Stimulated activated CD8-positive, alpha-beta memory T cell treated with anti-CD3 and anti-CD28 coated beads, Interleukin-4, amount 100 ng/mL, for 4 hours (primary cell): ENCODE measurements at places on chromosomes 6 and 20.

DNA sequence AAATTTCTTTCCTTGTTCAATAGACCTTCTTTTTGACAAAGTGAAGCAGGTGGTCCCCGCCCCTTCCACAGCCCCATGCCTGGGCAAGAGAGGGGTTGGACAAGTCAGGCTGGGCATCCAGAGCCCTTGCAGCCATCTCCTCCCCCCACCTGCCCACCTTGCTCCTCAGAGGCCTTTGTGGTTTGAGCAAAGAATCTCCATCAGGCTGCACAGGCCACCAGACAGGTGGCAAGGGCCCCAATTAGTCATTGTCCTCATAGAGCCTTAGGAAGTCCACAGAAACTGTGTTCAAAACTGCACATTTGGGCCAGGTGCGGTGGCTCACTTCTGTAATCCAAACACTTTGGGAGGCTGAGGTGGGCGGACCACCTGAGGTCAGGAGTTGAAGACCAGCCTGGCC lies 1.5 kb upstream of the MAPK13 start:
- no peak for DNase-seq

DNA sequence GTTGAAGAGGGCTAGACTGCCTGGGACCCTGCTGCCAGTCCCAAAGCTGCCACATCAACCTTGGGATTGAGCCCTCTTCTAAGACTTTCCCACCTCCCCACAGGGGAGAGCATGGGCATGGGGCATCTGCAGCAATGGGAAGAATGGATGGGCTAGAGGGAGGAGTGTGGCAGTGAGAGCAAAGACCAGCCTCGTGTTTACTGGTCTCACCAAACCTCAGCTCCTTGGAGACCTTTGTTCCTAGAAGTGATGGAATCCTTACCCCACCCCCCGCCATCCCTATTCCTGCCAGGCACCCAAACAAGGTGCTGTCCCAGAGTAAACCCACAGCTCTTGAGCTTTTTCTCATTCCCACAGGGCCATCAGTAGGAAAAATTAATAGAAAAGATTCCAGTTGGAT lies 20.0 kb upstream of the ARMC12 start:
- no peak for DNase-seq

- no peak for DNase-seq
These were observed 75.1 kb downstream of the CARMIL1 start for GRCh38 chr6:25354078-25354932.

- no peak for DNase-seq
These were observed 70.2 kb downstream of the EYA2 start for GRCh38 chr20:46964618-46965455.

GRCh38 chr6:30136570-30137286 lies 788 bp downstream of the TRIM40 start:
- no peak for DNase-seq

DNA sequence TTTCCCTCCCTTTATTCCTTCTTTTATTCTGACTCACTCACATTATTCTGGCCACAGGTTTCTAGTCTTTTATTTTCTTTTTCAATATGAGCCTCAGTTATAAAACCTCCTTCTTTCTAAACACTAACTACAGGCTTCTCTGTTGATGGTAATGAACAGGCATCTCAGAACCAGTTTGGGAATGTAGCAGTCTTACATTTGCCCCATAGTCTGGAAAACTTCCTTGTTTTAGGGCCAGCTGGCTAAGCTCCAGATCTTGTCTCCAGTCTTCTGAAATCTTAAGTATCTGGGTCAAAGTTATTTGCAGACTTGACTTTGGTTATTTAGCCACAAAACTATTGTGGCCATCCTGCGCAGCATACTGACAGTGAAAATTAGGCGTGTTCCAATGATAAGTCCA lies 97.0 kb upstream of the MAN1A1 start:
- DNase-seq = no peak

DNA sequence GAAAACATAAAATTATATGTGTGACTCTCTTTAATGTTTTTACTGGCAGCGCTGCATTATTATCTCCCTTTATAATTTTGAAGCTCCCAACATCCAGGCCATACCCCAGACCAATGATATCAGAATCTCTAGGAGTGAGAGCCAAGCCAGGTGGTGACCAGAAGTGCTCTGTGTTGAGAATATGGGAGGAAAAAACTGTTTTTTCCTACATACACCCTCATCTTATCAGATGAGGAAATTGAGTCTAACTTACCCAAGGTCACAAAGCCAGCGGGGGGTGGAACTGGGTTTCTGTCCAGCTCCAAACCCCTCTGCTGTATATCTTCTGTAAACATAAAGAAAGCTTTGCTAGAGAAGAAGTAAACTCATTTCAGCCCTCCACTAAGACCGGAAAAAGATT lies 42.5 kb downstream of the LY86 start:
- DNase-seq = no peak

DNA sequence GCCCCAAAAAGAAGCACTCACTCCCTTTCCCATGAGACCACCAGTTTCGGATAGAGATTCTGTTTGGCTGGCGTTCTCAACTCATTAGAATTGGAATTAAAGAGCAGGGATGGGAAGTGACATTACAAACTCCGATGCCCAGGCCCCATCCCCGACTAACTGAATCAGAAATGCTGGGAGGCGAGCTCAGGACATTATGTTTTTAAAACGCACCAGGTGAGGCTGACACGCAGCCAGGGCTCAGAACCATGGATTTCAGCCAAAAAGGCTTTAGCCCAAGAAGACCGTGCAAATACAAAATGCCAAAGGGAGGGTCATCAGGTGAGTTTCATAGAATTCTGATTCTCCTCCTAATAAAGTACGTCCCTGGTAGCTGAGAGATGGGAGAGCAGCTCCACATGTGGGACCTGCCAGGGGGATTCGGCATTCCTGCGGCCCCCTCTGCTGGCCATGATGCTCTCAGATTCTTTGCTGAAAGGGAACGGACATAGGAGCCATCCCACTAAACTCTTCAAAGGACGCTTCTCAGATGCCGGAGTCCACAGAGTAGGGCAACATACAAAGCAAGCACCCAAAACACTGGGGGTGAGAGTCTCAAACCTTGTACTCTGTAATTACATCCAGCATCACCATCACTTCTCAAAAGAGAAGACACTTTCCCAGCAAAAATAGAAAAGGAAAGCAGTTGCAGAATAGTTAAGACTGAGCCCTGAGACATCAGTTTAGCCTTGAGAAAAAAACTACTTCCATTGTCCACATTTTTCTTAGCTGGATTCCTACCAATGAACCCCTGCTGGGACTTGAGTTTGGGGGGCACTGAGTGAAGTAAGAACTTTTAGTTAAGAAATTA lies 205.2 kb downstream of the BMP7 start:
- no peak for DNase-seq

DNA sequence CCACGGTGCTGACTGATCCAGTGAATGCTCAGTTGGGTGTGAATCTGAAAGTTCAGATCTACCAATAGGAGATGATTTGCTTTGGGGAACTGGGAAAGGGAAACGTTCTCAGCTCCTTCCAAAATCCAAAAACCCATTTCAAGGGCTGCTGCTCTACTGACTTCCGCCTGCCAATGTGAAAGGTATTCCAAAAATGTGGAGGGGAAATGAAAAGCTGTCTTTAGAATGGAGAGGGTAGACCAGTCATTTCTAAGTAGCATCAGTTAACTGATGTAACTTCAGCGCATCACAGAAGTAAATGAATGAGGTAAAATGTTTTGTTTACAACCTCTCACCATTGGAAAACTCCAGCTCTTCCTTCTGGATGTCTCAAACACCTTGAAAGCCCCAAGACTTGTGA lies 19.6 kb upstream of the EYA2 start:
- DNase-seq = no peak

- DNase-seq = no peak
These were observed 1.2 kb downstream of the IFNGR1 start for GRCh38 chr6:137217801-137218472.

DNA sequence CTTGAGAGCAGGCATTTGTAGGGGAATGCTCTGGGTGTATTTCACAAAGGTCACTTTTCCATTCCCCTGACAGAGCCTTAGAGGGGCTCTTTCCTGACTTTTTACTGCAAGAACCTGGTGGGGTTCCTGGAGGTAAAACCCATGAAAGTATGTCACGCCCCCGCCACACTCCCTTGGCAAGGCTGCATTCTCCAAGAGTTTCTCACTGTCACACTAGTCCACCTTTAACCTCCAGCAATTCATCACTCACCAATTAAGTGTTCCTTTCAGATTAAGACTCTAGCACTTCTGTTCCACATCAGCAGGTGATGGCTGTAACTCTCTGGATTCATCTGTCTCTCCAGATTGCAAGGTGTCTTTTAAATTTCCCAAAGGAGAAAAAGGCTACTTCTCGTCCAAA lies 32.7 kb upstream of the NKX2-4 start:
- DNase-seq = no peak

DNA sequence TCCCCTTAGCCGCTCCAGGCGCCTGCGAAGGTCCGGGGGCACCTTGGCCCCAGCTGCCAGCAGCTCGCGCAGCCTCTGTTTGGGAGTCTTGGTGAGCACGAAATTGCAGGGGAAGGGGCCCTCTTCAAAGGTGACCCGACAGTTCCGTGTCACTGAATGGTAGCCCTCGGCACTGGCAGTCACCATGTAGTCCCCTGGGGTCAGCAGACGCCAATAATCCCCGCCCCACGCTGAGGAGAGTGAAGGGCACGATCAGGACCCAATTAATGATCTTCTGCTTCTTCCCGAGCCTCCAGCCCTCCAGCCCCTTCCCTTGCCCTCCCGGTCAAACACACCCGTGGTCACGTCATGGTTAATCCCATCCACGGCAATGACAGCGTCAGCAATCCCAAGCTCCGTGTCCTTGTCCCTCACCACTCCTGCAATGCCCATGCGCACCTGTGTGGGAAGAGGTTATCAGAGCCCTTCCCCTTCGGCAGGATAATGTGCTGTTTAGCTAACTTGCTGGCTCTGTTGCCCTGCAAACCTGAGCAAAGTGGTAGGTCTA lies 6.2 kb downstream of the CPXM1 start:
- no peak for DNase-seq

DNA sequence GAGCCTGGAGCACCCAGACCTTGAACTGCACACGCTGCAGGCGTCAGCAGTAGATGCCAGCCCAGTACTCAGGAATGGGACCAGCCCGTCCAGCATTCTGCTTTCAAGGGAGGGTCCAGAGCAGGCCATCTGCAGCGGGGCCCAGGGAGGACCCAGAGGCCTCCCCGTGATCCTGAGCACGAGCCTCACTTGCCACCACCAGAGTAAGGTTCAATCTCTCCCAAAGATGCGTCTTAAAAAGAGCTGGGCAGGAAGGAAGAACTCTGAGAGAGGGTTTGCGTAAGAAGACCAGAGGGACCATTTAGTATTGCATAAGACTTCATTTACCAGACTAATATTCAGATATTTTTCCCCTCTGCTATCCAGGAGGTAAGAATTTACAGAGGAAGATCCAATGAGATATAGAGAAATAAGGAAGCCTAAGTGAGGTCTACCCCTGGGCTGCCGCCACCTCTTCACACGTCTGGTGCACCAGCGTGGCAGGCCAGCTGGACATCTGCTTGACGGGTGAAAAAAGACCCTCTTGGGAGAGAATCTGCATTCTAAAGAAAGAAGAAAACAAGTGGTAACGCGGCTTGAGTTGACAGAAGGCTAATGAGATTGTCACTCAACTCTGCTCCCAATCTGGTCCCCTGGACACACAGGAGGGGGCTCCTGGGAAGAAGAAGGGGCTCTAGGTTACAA lies 107.3 kb downstream of the PRND start:
- no peak for DNase-seq

- no peak for DNase-seq
These were observed 119.4 kb downstream of the NCOA3 start for GRCh38 chr20:47620808-47621805.

DNA sequence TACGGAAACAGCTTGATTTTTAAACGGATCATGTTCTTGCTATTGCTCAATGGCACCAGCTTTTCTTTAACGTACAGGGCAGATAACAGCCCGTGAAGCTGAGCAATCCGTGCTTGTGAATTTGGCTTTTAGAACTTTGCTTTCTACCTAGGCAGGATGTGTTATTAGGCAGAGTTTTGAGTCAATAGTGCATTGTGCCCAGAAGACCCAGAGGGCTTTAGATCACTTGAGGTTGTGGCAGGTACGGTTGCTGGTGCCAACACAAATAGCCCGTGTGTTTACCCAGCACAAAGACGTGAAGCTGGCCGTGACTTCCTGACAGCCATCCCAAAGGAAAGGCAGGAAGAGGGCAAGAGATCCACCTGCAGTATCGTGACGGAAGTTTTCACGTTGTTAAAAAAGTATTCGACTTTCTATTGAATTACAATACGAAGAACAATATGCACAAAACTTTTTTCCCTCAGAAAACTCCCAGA lies 117.4 kb upstream of the FRMD1 start:
- no peak for DNase-seq

DNA sequence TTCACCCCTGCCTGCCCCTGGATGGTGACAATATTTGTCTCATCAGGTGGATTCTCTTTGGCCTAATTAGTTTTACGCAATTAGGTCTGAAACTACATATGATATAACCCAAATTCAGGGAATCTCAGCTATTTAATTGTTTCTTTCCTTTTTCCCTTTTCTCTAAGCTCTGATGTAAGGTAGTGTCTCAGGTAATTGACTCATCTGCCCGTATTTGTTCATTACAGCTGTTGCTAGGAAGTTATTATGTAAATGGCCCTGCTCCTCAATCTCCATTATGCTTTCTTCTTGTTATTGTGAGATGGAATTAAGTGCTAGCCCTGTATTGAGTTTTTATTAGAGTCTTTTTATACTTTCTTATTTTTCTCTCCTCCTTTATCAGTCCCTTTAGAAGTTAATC lies 378.2 kb upstream of the ARID1B start:
- no peak for DNase-seq

GRCh38 chr20:40144581-40144980 lies 544.5 kb downstream of the MAFB start:
- no peak for DNase-seq

GRCh38 chr20:33674294-33675135 lies at the start of gene NECAB3:
NECAB3 (minus strand) TSS chr20:33674428; CDS start chr20:33674352, 76 bp downstream.
- DNase-seq = no peak
